Astrocyte of the cerebellum (primary cell): ENCODE measurements at places on chromosomes 6 and 20.

DNA sequence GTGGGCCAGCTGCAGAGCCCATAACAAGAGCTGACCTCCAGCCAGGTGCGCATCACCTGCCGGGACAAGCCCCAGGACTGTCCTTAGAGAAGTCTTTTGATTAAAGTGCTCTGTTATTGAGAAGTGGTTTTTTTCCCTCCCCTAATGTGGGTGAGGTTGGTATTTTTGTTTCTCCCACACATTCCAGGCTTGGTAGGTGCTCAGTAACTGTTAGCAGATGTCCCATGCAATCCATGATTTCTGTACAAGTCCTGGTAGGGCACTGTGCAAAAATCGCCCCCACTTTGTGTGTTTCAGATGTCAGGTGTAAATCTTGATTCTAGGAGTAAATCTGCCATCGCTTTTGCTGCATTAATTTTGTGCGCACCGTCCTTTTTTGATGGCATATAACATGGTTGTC is 4.7 kb downstream of the FAM210B start:
- DNase-seq = no peak

GRCh38 chr6:41654151-41654697 is 16.0 kb downstream of the MDFI start:
- no peak for DNase-seq

DNA sequence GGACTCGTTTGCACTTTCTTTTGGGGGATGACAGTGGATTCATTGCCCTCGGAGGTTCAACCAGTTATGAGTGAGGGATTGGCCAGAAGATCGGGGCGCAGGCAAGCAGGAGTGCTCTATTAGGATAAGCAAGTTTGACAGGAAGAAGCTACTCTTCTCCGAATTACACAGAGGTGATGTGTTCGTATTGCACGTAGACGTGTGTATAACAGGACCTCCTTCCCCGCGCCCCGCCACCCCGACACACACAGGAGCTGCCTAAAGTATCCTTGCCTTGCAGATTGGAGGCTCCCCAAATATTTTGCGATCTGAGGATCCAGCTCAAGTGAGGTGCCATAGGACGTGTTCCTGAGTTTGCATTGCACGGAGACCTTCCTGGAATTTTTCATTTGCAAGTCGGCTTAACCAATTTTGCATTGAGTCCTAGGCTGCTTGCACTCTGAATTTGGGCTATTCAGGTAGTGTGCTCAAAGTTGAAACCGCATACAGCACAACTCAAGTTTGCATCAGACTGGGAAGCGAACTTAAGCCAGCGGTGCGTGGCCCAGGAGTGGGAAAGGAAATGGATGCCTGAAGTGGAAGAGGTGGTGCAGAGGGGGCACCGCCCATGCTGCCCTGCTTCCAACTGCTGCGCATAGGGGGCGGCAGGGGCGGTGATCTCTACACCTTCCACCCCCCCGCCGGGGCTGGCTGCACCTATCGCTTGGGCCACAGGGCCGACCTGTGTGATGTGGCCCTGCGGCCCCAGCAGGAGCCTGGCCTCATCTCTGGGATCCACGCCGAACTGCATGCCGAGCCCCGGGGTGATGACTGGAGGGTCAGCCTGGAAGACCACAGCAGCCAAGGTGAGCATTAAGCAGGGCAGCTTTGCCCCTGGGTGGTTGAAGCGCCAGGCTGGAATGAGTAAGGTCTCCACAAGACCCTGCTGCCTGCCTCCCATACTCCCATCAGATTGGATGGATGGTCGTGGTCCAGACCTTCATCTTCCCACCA is 770 bp downstream of the TCF19 start:
- no peak for DNase-seq

- no peak for DNase-seq
Observed at GRCh38 chr6:159105716-159106115, 60.9 kb upstream of the TAGAP start.

GRCh38 chr6:6631534-6632276 is 43.2 kb downstream of the LY86 start:
- no peak for DNase-seq

DNA sequence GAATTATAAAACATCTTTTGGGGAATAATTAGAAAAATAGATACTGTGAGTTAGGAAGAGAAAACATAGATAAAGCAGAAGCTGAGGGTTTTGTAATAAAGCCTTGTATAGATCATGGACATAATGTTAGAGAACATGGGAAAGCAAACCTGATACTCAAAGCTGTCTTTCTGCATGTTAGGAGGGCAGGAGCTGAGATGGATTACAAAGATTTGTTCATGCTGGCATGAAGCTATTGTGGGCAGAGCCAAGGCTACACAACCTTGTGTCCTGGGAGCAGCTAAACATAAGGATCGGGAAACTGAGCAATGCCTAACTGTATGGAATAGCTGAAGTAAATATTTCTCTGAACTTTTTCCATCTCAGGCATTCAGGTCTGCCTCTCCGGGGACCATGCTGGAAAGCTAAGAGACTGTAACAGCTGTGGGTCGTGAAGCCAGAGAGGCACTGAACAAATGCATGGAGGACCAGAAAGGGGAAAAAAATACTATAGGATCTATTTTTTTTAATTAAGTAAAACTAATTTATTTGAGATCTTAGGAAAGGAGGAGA is 28.2 kb upstream of the CNKSR3 start:
- no peak for DNase-seq

- DNase-seq = no peak
Observed at GRCh38 chr6:82160255-82160990, 87.1 kb downstream of the IBTK start.

DNA sequence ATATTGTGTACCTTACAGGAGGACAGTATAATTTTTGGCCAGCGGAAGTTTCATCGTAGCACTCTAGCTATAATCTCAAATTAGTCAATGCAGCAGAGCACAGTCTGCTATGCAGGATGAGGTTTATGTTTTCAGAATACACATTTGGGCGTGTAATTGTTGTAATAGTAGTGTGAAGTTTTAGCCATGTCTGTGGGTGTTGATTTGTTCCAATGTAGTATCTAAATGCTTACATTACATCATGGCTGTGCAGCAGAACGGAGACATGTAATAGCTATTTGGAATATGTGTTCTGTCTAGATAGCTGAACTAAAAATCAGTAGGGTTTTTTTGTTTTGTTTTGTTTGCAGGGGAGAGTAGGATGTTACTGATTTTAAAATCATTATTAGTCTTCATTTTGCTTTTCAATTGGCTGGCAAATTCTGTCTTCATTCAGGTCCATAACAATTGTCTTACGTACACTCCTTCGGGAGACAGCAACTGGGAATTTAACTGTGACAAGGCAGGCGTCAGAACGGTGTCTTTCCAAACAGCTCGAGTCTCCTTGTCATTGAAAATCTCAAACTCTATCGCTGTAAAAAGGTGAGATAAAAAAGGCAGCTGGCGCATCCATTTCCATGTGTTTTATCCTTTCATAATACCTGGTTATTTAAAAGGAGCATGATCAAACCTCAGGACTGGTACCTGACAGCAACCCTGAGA is 65.1 kb upstream of the CDH4 start:
- no peak for DNase-seq

DNA sequence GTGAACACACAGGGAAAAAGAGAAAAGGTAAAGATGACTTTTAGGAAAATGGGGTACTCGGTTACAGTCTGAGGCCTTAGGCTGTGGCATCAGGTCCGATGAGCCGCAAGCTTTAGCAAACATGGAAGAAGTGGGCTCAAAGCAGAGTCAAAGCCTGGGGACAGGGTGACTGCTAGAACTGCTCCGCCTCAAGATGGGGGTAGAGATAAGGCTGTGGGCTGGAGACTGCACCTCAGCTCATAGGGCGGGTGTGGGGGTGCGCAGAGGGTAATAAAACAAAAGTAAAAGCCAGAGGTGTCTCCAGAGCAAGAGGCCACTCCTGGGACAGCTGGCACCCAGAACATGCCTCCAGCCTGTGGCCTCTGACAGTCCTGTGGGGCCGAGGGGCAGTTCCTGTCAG is 21.3 kb upstream of the SYNDIG1 start:
- DNase-seq = no peak

DNA sequence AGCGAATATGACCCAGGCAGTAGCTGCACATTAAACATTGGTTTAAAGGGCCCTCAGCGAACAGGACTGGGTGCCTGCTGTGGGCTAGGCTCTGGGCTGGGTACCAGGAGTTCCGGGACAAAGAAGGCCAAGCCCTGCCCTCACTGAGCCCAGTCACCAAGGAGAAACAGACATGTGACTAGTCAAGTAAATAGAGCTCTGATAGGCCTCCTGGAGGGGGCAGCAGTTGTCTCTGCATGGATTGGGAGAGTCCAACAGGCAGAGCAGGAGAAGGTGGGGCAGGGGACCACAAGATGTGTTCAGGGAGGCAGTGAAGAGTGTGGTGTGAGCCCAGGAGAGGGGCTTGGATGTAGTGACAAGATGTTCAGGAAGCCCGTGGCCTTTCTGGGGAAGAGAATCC is 3.1 kb downstream of the HM13 start:
- peak; percentile 13 for DNase-seq

- no peak for DNase-seq
Observed at GRCh38 chr6:75351570-75351969, 67.0 kb upstream of the TMEM30A start.

GRCh38 chr20:48574383-48574782 is 253.4 kb downstream of the PREX1 start:
- DNase-seq = no peak

GRCh38 chr6:161027385-161027784 is 35.8 kb downstream of the MAP3K4 start:
- DNase-seq = no peak

GRCh38 chr6:138004430-138005287 is 102.6 kb downstream of the PERP start:
- DNase-seq = no peak

DNA sequence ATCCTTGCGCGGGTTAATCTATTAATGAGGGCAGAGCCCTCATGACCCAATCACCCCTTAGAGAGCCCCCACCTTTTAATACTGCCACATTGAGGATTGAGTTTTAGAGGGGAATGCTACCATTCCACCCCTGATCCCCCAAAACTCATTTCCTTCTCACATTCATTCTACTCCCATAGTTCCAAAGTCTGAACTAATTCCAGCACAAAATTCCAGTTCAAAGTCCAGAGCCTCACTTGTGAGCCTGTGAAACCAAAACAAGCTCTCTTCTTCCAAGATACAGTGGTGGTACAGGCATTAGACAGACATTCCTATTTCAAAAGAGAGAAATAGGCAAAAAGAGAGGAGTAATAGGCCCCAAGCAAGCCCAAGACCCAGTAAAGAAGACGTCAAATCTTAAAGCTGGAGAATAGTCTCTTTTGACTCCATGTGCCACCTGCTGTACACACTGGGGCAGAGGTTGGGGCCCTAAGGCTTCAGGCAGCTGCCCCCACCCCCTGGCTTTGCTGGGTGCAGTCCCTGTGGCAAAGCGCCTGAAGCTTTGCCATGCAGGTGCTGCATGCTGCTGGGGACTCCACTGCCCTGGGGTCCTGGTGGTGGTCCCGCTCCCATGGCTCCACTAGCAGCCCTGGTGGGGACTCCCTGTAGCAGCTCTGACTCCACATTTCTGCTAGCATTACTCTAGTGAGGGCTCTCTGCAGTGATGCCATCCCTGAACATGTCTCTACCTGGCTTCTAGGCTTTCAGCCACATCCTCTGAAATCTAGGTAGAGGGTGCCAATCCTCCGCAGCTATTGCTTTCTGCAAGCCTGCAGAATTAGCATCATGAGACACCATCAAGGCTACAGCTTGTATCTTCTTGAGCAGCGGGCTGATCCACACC is 41.3 kb downstream of the RSPH3 start:
- DNase-seq = no peak

DNA sequence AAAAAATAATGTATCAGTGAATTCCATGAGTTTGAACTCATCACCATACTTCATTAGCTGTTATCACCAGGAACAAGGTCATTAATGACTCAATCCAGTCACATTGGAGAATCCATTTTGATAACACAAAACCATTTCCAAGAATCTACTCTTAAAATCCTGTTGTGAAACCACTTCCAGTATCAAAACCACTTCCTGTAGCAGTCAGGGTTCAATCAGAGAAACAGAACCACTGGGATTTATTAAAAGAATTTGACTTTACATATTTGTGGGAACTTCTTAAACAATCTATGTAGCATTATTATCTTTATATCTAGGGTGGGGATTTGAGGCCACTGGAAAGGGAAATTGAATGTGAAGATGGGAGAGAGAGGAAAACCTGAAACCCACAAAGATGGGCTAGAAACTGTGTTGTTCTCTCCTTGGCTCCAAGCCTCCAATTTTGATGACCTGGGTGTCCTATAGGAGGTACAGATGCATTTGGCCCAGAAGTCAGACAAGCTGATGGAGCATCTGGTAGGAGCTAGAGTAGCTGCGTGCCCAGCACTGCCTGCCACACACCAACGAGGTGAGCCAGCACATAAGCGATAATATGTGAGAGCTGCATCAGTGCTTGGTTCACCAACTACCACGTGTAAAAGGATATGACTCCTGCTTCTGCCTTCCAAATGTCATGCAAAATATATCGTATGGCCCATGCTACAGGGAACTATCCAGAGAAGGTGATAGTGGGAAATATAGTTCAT is 117.0 kb downstream of the TMEM200A start:
- peak; percentile 23 for DNase-seq

- no peak for DNase-seq
Observed at GRCh38 chr6:24537771-24538385, 43.1 kb downstream of the ALDH5A1 start.

DNA sequence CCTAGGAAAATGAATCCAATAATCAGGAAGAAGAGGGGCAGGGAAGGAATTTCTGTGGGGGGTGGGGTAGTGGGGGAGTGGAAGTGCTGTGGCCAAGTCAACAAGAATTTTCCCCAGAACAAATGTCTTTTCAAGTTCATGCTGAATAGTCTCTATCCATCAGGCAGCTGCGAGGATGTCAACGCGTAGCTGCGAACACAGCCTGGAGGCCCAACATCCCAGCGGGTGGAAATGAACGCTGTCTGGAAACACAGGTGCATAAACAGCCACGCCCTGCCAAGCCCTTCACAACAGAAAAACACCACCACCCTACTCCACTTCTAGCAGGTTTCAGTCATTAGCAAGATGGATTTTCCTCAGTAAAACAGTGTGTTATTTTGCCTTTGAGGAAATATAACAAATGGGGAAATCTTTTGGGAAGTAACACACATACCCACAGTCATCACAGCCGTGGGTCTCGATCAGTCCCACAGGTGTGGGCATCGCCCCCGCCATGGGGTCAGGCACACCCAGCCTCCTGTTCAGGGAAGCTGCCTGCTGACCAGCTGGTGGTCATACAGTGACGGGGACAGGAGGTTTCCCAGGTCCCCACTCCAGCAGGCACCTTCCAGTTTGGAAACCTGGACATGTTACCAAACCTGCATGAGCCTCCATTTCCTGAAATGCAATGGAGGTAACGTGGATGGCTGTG is 112.1 kb upstream of the THBS2 start:
- no peak for DNase-seq

- DNase-seq = no peak
Observed at GRCh38 chr20:15240801-15241200, 903.4 kb upstream of the FLRT3 start.

GRCh38 chr6:3324262-3324942 is 65.7 kb downstream of the PSMG4 start:
- peak; percentile 76 for DNase-seq
